ENCODE measurements at places on chromosomes 4 and X.

DNA sequence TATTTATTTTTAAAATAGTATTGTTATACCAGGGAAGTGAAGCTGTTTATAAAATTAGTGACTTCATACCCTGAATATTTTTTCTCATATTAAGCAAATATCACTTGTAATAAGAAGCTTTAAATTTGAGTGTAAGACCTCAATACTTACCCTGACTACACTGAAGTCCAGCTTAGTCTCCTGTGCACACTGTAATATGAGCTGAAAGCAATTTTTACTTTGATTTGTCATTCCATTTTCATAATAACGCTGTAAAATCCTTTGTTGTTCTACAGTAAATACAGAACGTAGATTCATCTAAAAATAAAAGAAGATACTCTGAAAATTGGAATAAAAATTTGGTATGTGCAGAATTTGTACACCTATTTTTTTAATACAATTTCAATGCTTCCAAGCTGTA, 27.2 kb downstream of the HDX start:
- DNase-seq: no peak

DNA sequence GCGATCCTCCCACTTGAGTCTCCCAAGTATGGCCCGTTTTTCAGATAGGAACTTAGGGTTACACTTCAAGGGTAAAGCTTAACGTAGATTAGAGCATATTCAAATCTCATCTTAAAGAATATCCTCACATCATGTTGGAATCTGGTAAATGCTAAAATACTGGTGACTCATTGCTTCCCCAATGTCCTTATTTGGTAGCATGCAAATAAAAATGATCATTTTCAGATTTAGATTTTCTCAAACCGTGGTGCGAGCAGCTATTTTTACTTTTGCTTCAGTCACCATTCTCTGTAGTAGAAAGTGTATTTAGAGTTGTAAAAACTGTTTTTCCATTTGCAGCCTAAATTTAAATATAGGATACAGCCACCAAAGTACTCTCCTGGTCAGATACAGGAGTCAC, 101.5 kb upstream of the MAML3 start:
- DNase-seq: no peak

DNA sequence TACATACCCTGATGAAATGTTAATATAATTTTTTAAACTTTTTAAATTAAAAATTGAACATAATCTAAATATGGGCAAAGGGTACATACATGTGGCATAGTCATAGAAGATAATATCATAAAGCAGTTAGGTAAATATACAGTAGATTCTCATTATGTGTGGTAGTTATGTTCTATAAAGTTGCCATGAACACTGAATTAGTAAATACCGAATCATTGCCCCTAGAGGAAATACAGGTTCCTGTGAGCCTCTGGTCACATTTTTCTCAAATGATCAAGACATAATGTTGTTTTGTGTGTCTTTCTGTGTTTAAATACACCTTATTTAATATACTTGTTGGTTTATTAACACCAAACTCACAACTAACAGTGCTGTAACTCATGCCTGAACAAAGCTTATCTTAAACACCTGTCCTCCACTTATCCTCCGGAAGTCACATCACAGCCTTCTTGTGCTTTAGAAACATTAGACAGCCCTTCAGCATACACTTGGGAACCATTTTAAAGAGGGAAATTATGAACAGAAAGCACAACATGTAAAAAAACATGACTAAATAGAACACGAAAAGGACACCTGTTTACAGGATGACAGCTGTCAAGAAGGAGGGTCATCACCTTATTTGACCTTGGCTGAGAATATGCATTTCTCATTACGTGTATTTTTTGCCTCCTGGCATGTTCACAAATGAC, 169.4 kb upstream of the NAP1L5 start:
- DNase-seq: peak; percentile 18

- DNase-seq: no peak
Observed at GRCh38 chr4:7698584-7698983, 241.1 kb downstream of the AFAP1 start.

GRCh38 chr4:101708293-101709039, 82.1 kb upstream of the BANK1 start:
- no peak for DNase-seq

- no peak for DNase-seq
Observed at GRCh38 chrX:23478561-23478960, 143.9 kb downstream of the PTCHD1 start.

DNA sequence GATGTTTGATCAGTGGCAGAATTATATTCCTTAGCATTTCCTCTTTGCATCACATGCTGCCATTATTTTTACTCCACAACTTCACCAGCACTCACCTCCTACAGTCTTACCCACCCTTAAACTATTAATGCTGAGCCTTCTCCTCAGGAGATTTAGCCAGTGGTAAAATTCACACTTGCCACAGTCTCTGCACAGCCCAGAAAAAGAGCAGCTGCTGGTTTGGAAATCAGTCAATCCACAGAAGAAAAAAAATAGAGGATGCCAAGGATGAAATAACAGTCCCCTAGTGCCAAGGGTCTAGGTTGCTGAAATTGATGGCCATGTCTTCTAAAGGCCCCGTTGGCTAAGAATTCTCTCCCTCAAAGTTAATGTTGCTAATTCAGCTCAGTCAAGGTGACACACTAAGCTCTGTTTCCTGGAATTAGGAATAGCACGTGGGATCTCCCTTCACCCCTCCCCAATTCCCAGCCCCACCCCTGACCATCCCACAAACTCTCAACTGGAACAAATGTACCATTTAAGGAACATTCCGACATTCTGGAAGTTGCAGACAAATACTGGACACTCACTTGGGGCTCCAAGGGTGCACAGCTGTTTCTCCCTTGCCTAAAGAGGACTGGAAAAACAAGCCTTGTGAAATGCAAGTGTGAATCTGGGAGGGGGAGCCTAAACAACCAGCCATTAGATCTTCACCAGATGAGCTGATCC, 5.7 kb downstream of the ATP1B4 start:
- no peak for DNase-seq

DNA sequence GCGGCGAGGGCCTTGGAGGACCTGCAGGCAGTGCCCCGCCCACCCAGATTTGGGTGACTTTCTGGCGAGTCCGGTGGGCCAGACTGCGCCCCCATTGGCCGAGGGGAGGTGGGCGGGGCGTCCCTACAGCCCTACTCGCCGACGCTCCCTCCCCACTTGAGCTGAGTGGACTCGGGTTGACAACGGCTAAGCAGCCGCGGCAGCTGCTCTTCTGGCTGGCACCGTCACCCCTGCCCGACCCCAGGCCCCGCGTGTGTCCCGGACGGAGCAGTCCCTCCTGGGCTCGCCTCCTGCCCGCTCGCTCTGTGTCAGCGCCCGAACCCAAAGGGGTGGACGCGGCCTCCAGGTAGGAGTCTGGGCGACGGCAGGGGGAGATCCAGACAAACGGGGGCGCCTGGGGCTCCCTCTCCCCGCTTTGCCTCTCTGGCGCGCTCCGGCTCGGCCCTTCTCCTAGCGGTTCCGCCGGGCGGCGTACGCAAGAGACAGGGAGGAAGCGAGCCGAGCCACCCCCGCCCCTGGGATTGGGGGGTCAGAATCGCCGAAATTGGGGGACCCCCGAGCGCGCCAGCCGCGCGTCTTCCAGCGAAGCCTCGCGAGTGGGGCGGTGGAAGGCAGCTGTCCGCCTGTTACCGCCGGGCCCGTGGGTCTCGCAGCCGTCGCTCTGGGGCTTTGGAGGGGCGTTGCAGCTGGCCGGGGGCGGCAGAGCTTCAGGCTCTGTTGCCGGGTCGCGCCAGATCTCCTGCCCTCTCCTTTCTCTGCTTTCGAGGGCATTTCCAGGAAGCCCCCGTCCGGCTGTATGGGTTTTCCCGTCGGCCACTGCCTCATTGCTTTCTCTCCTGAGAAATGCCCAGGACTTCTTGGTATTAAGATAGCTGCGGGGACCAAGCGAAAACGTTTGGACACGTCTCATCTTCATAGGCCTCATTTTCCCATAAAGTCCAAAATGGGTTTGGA, 46.3 kb downstream of the STARD8 start:
- DNase-seq: no peak

GRCh38 chr4:83285055-83285407, 433 bp upstream of the COQ2 start:
- DNase-seq: peak; percentile 6

GRCh38 chrX:24241822-24242648, 71.8 kb downstream of the SUPT20HL2 start:
- DNase-seq: peak; percentile 50

DNA sequence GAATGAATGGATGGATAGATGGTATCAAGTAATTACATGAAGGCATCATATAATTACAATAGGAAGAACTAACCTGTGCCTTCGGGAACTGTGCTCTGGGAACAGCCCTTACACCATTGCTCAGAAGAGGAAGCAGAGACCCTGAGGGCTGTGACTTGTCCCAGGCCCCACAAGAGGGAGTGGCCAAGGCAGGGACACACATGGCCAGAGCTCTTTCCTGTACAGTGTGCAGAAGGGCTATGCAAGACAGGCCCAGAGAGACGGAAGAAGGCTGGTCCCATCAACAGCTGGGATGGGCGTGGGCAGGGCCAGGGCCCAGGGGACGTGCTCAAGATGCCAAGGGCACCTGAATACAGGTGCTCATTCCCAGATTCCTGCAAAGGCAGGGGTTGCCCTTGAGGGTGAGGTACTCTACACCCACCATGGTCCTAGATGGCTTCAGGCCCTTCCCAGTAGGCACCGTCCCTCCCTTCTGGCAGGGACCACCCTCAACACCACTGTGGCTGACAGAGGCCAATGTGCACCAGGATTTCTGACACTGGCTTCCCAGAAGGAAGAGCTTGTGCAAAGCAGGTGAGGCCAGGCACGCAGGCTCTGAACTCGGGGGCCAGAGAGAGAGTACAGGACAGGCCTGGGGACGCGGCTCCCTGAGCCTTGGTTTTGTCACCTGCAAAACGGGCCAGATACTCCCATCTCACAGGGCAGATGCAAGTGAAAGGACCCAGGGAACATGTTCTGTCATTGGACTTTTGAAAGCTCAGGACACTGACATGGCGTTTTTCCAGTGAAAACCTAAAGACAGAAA, 1.7 kb downstream of the EVC2 start:
- DNase-seq: no peak

DNA sequence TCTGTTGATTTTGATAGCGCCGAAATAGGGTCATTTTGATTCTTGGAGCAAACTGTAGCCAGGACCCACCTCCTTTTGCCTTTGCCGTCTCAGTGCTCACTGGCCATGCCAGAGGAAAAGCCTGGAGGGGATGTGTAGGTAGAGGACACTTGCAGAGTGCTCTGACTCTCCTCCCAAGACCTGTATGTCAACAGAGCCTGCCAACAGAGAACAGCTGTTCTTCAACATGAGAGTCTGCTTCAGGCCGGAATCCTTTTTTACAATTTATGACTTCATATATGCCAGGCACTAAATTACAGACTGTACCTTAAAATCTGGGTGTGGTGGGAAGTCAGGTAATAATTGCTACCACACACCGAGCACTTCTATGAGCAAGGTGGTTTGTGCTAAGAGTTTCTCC, 94.2 kb downstream of the KDR start:
- no peak for DNase-seq

GRCh38 chr4:179130122-179130714, 1688.0 kb upstream of the AGA start:
- DNase-seq: no peak

DNA sequence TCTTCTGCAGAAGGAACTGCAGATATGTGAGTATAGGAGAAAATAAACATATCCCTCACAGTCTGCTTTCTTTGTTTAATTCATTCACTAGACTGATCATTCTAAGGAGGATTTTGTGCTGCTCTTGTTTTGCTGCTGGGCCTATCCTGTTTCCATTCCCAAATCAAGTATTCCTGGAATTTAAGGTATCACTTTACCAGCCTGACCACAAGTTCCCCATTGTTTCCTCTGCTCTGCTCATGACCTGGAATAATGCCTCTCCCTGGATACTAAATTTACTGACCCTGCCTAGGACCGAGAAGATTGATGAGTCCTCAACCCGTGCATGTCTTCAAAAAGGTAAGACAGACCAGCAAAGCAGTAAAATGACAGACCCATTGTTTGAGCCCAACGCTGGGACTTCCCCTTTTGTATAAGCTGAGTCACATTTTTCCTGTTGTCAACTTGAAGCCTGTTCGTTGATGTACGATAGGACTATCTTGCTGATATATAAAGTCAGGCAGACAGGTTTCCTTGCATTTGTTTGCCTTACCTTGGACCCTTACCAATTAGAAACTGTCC, 85.5 kb upstream of the TET2 start:
- DNase-seq: no peak

- no peak for DNase-seq
Observed at GRCh38 chrX:10944136-10944885, 166.8 kb upstream of the HCCS start.

GRCh38 chr4:106875340-106875739, 160.8 kb downstream of the DKK2 start:
- DNase-seq: no peak

DNA sequence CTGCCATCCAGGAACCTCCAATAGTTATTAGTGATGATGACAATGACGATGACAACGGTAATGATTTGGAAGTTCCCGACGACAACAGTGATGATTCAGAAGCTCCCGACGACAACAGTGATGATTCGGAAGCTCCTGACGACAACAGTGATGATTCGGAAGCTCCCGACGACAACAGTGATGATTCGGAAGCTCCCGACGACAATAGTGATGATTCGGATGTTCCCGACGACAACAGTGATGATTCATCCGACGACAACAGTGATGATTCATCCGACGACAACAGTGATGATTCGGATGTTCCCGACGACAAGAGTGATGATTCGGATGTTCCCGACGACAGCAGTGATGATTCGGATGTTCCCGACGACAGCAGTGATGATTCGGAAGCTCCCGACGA, 14.7 kb downstream of the CXCR3 start:
- DNase-seq: no peak

DNA sequence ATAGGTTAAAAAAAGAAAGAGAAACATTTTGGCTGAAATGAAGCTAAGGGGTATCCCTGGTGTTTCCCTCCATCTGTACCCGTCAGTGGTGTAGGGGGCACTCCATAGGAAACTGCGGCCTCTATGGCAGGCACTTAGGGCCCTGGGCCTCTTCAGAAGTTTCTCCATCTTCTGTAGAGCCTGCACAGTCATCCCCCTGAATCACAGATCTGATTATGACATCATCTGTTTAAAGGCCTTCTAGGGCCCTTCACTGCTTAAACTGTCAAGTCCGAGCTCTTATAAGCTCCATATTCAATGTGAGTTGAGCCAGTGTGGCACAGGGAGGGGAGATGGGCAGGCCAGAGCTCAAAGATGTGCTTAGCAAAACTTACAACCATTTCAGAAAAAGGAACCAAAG, 241.3 kb downstream of the NR3C2 start:
- no peak for DNase-seq

DNA sequence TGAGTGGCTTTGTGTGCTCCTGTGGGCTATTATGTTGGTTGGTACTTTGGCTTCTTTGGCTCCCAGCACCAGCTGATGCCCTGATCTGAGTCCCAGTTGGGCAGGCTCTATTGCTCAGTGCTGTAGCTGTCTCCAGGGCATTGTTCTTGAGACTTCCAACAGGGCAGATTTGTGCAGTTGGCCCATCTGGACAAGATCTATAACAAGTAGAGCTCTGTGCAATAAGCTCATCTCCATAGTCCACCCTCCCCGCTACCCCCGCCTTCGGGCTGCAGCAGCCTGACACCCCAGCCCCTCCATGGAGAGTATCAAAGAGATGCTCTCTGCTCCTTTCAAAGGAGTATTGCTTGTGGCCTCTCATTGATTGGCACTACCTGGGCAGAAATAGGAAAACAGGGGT, 5.8 kb upstream of the TMEM31 start:
- DNase-seq: no peak
